ENCODE measurements at places on chromosomes 5 and 9. TPM values are rescaled to one million over a fixed set of nuclear protein-coding genes. Genes with fewer than 3 reads are reported as not detected.

DNA sequence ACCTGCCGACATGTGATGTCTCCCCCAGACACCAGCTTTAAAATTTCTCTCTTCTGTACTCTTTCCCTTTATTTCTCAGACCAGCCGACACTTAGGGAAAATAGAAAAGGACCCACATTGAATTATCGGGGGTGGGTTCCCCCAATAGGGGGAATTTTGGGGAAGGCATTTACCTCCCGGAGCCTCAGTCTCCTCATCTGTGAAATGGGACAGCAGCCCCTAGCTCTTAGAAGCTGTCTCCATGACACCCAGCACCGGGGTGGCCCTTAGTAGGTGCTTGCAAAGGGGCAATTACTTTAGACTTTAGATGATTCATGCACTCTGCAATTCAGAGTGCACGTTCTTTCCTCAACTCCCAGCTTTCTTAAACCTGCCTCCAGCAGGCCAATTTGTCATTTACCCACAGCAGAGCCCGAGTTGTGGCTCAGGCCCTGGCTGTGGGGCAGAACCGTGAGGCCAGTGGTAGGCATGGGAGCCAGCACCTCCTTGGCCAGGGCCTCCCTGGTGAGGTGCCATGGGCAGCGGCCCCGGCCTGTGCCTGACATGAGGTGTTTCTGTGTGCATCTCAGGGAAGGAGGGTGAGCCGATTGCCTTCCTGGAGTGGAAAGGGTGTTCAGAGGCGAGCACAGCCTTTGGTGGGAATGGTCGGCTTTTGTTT lies 51.7 kb downstream of the SH3PXD2B start:
- no peak overlapping the region for H3K4me3 ChIP-seq
- H3K4me1 ChIP-seq: no peaks in the 10 kb centered on the region
- no peaks in the 10 kb centered on the region for H3K36me3 ChIP-seq
- no peak overlapping the region for H3K27ac ChIP-seq

DNA sequence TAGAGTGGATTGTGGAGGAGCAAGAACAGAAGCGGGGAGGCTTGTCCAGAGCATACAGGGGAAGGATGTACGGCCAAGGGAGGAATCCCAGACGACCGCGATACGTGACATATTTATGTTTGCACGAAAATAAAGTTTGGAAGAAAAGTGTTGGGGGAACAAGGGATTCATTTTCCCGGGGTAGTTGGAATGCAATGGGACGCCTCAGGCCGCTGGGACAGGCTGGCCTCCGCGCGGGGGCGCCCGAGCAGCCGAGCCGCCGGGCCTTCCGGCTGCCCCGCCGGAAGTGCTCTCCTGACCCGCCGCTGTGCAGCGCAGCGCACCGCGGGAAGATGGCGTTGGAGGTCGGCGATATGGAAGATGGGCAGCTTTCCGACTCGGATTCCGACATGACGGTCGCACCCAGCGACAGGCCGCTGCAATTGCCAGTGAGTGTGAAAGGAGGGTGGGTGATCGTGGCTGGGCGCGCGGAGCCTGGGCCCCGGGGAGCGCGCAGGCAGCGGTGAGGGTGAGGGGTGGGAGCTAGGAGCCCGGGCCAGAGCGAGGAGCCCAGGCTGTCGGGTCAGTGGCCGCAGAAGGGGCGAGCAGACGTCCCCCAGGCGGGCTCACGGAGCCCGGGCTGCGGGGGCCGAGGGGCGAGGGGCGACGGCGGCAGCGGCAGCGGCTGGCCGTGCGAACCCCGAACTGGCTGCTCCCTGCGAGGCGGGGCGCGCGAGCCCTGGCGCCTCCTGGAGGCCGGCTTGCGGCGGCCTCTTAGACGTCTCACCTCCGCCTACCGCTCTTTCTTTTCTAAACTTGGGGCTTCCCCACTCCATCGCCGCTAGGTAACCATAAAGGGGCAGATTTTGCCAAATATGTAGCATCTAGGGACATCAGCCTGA lies at the start of gene PHAX:
TSS of gene PHAX (plus strand) at position 317 of the 881 bp plus-strand sequence. CDS start at position 333, 16 bp downstream.
- peaks cover 33% of the 10 kb centered on the region for H3K4me1 ChIP-seq
- peak within 1 kb of the TSS; percentile 96 for H3K4me3 ChIP-seq
- DNase-seq: peak; percentile 79
- H3K36me3 ChIP-seq: peaks cover 17% of the 10 kb centered on the region
- peak within 1 kb of the TSS; percentile 97 for H3K27ac ChIP-seq
- no peaks in the 10 kb centered on the region for H3K27me3 ChIP-seq

GRCh38 chr9:20117986-20118385 lies 329.1 kb upstream of the SLC24A2 start:
- H3K27ac ChIP-seq: no peak overlapping the region
- H3K27me3 ChIP-seq: no peaks in the 10 kb centered on the region
- H3K4me1 ChIP-seq: peaks cover 4% of the 10 kb centered on the region
- no peak for DNase-seq
- H3K4me3 ChIP-seq: no peak overlapping the region
- H3K36me3 ChIP-seq: peaks cover 27% of the 10 kb centered on the region

DNA sequence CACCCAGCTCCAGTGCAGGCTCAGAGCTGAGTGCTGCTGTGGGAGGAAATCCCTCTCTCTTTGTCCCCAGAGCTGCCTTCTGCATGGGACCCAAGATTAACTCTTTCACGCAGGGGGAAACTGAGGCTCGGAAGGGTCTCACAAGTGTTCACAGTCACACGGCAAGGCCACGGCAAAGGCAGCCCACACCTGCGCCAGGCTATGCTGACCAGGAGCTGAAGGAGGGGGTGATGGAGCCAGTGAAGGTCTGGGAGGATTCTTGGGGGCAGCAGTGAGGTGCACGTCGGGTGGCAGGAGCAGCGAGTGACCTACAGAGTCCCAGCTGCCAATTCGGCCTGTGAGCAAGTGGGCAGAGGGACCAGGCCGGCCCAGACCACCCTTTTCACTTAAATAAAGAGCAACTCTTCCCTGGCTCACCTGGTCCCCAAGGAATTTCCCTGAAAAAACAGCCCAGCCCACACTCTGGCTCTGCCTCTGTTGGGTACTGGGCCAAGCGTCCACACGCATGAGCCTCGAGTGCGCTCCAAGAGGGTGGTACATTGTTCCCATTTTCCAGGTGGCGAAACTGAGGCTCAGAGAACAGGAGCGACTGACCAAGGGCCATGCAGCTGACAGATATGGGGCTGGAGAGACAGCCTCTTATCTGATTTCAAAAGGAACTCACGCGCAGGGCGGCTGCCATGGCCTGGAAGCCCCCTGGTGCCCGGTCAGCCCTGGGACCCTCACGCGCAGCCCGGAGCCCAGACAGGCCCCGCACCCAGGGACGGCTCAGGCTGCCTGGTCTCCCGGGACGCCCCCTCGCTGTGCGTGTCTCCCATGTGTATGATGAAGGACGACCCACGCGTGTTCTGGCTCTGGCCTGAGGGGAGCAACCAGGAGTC lies 28.2 kb downstream of the SARDH start:
- no peak for DNase-seq
- H3K4me3 ChIP-seq: no peak overlapping the region
- H3K27ac ChIP-seq: no peak overlapping the region

DNA sequence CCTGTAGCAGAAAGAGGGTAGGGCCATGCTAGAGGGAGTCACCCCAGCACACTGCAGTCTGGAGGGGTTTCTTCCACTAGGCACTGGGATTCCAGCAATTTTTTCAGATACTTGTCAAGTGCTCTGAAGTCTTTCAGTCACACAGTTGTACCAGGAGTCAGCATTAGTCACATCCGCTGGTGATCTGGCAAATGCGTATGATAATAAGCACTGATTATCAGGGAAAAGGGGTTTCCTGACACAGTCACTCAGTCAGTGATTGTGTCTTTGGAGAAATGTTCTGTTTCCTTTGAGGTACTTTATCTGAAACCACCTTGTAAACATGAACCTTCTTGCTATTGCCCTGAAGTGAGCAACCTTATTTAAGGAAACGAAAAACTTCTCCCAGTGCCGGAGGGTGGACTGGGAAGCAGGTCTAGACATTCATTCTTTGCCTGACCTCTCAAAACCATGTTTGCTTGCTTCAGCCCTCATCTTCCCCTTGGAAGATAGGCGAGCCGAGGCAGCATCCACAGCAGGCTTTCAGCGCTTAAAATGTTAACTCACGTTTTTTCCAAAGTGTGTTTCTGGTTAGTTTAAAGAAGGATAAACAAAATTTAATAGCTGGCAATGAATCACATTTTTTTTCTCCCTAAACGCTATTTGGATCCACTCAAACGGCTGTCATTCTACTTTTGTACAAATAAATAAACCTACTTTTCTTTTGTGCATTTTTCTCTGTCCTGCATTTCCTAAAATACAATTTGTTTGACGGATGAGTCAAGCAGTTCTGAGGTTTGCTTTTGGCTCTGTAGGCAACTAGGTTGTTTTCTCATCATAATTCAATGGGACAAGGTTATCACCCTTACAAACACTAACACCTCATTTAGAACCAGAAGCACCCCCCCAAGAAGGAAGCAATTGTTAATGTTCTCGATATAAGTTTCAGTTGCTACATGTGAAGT lies 77.7 kb downstream of the FOXD1 start:
- H3K4me1 ChIP-seq: no peaks in the 10 kb centered on the region
- H3K27me3 ChIP-seq: peaks cover 31% of the 10 kb centered on the region
- no peak overlapping the region for H3K27ac ChIP-seq
- DNase-seq: no peak
- H3K4me3 ChIP-seq: no peak overlapping the region
- H3K36me3 ChIP-seq: no peaks in the 10 kb centered on the region

DNA sequence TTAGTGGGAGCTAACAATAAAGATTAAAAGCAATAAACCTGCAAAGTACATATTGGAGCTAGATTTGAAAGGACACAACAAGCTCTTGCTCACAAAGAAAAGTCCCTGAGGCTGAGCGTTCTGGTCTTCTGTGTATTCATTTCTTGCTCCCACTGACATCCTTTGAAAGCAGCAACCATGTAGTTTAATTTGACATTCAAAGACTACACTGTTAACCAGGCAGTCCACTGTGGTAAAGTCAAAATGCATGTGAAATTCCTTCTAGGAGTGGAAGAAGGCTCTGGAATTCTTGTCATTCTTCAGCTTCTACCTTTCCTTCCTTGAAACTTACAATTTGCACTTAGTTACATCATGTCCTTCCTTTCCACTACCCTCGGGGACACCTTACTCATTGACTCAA lies 480.7 kb downstream of the CSNK1G3 start:
- H3K36me3 ChIP-seq: no peaks in the 10 kb centered on the region
- DNase-seq: no peak
- H3K4me1 ChIP-seq: no peaks in the 10 kb centered on the region
- H3K27me3 ChIP-seq: no peaks in the 10 kb centered on the region
- H3K27ac ChIP-seq: no peak overlapping the region

DNA sequence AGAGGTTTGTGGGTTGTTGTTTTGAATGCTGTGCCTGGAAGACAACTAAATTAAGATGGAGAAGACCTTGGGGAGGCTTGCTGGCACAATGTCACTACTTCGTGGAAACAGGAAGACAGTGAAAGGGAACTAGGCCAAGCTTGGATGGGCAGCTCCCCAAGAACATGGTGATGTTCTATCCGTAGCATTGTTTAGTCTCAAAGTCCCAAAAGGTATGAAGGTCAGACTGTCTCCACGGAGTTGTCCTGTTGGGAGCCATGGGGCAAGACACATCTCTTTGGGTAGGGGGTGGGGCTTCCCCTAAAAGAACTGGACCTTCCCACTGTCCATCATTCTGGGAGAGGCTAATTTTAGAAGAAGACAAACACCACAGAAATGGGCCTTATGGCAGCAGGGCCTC lies 140.5 kb downstream of the ENTREP1 start:
- H3K4me1 ChIP-seq: no peaks in the 10 kb centered on the region
- no peaks in the 10 kb centered on the region for H3K27me3 ChIP-seq
- no peak overlapping the region for H3K4me3 ChIP-seq
- H3K27ac ChIP-seq: no peak overlapping the region
- DNase-seq: no peak
- H3K36me3 ChIP-seq: no peaks in the 10 kb centered on the region

DNA sequence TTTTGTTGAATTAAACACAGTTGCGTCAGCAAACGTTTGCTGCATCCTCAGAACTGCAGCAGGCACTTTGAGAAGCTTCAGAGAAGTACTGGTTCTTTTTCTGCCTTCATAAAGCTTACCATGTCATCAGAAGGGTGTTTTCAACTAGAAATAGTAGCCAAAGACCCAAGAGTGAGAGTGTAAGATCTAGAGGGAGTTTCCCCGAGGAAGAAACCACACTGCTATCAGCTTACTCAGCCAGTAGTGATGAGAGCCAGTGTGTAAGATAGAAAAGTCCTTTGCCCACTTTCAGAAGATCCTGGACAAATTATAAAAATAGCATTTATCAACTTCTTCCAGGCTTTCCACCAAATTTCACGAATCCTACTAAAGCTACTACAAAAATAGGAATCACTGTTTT lies 154.5 kb downstream of the PAPPA start:
- H3K27me3 ChIP-seq: no peaks in the 10 kb centered on the region
- no peak overlapping the region for H3K4me3 ChIP-seq
- no peaks in the 10 kb centered on the region for H3K4me1 ChIP-seq
- H3K27ac ChIP-seq: no peak overlapping the region
- no peaks in the 10 kb centered on the region for H3K36me3 ChIP-seq

DNA sequence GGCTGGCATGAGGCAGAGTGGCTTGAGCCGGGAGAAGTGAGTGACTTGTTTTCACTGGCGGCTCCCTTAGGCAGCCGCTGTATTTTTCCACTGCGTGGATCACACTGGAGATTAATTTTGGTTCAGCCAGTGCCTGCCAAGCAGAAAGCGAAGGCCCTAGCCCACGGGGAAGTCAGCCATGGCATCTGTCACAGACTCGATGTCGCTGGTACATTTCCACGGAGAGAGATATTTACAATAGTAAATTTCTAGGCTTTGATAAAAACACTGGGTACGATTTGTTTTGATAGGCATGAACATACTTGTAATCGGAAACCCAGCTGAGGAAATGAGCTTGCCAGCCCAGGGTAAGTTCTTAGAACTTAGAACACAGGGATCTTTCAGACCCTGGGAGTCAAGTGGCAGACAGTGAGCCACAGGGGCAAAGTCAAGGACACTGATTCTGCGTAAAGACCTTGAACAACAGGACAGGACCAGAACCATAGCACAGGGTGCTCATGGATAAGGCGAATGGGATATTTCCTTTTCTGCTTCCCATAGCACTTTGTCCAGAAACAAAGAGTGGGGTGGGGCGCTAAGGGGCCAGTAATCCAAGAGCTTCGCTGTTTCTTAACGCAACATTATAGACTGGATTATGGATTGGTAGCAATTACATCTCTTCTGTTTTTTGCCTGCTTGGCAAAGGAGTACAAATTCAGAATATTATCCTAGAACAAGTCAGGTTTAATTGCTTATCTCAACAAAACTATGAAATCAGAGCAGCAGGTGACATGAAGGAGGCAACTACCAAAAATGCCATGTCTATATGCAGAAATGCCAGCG lies 4.5 kb downstream of the DUSP1 start:
- no peaks in the 10 kb centered on the region for H3K27me3 ChIP-seq
- peaks cover 43% of the 10 kb centered on the region for H3K4me1 ChIP-seq
- peaks cover 19% of the 10 kb centered on the region for H3K36me3 ChIP-seq

- H3K27ac ChIP-seq: no peak overlapping the region
- peaks cover 4% of the 10 kb centered on the region for H3K27me3 ChIP-seq
- no peaks in the 10 kb centered on the region for H3K36me3 ChIP-seq
- no peak overlapping the region for H3K4me3 ChIP-seq
- H3K4me1 ChIP-seq: no peaks in the 10 kb centered on the region
Measured at GRCh38 chr9:15999422-16000339, 446.8 kb downstream of the CCDC171 start.

GRCh38 chr5:64655596-64655995 lies 34.7 kb upstream of the SHISAL2B start:
- DNase-seq: no peak
- H3K27me3 ChIP-seq: peaks cover 14% of the 10 kb centered on the region
- H3K4me3 ChIP-seq: no peak overlapping the region
- H3K4me1 ChIP-seq: no peaks in the 10 kb centered on the region

The TMEM252 gene
- not detected for total RNA-seq

The ACSL6 gene
- total RNA-seq: 21.5 TPM

The LCN9 gene
- total RNA-seq: not detected

The PCDHB8 gene
- not detected for total RNA-seq

The TMC1 gene
- not detected for total RNA-seq

The ASPN gene
- total RNA-seq: not detected
